ENCODE measurements at places on chromosomes 1 and 21. TPM values are rescaled to one million over a fixed set of nuclear protein-coding genes. Genes with fewer than 3 reads are reported as not detected.

The REN gene
- total RNA-seq: not detected

GRCh38 chr1:197465528-197466327 lies 197.7 kb downstream of the CRB1 start:
- no peak for DNase-seq

The MTARC2 gene
- total RNA-seq: not detected

The THEM5 gene
- total RNA-seq: not detected

DNA sequence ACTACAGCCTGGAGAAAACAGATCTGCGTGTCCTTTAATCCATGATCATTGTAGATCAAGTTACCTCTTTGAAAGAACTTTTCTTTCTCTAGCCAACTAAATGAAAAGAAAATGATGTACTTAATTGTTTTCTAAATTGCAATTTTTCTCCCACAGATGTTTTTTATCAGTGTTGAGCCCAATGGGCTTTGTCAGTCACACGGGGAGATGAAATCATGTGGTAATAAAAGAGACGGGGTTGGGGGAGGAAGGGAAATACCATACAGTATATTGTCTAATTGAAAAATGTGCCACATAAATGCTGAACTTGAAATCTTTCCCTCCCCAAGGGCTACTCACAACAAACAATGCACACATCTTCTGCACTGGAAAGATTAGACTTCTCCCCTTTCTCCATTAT lies 58.4 kb downstream of the NTMT2 start:
- DNase-seq: no peak

- DNase-seq: no peak
These were observed 22.2 kb downstream of the SLC2A1 start for GRCh38 chr1:42936309-42937078.

The PLEKHA6 gene
- total RNA-seq: 0.21 TPM

GRCh38 chr1:177927021-177927596 lies 42.7 kb downstream of the SEC16B start:
- DNase-seq: no peak

GRCh38 chr1:119219711-119220110 lies 79.3 kb upstream of the WARS2 start:
- no peak for DNase-seq

GRCh38 chr1:94038511-94038910 lies 82.4 kb downstream of the ABCA4 start:
- no peak for DNase-seq

GRCh38 chr1:26277261-26277661 lies 2.6 kb upstream of the SH3BGRL3 start:
- DNase-seq: no peak

GRCh38 chr1:209249280-209249670 lies 334.2 kb upstream of the CAMK1G start:
- no peak for DNase-seq

The DNAI4 gene
- 3.2 TPM for total RNA-seq

The SERTAD4 gene
- total RNA-seq: not detected

DNA sequence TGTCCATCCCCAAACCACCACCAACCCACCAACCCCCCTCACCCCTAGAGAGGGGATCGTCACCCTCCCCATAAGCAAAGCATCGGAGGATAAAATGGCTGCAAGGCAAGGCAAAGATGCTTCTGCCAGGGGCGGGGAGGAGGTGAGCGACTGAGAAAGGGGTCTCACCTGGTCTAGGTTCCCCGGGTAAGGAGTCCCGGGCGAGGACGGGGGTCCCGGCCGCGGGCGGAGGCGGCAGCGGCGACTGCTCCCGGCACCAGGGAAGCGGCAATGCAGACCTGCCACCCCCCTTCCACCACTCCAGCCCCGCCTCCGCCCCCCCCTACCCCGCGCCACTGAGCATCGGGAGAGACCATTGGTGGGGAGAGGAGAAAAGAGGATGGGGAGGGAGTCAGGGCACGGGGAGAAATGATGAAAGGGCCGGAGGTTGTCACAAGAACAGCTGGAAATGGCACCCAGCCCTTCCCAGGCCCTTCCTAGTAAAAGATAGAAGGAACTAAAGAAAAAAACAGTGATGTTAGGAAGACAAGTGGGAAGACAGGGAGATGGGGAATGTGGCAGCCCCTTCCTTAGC lies at the start of gene SV2A:
Gene SV2A (minus strand): TSS at position 274 of the 574 bp plus-strand sequence. CDS start 4,004 bp downstream, outside the sequence.
- no peak for DNase-seq

The CD1E gene
- not detected for total RNA-seq

DNA sequence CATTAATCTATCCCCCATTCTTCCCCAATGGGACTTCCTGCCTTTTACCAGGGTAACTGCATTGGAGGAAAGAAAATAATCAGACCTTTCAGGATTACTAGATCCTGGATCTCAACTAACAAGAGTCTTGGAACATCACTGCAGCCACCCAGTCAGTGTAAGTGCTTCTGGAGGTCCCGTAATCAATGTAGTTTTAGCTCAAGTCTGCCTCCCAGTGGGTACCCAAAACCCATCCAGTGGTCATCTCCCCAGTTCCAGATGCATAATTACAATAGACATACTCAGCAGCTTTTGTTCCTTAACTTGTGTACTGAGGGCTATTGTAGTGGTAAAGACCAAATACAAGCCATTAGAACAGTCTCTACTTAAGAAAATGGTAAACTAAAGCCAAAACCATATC lies 319.1 kb downstream of the GPATCH2 start:
- no peak for DNase-seq

The DCAF6 gene
- 20.9 TPM for total RNA-seq

- DNase-seq: no peak
These were observed 731 bp downstream of the TRIM11 start for GRCh38 chr1:228405979-228406228.

The ADCY10 gene
- not detected for total RNA-seq

GRCh38 chr1:32825181-32825580 lies 7.7 kb downstream of the S100PBP start:
- DNase-seq: no peak

DNA sequence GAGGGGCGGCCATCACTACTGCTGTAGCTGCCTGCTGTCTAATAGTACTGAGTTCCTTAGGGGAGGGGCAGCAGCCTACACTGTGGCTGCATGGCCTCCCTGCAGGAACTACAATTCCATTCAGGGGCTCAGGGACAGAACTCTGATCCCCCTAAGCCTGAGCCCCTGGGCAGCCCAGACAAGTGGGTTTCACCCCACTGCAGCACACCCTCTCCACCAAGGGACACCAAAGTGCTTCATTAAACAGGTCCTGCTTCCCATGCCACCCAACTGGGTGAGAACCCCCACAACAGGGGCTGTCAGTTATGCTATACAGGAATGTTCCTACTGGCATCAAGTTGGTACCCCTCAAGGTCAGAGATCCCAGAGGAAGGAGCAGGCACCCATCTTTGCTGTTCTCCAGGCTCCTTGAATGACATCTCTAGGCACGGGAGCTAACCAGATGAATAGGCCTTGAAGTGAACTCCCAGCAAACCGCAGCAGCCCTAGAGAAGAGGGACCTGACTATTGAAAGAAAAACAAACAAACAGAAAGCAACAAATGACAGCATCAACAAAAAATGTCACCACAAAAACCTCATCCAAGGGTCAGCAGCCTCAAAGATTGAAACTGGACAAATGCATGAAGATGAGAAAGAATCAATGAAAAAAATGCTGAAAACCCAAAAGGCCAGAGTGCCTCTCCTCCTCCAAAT lies 437.4 kb downstream of the NUF2 start:
- DNase-seq: no peak

- no peak for DNase-seq
These were observed 115.2 kb downstream of the ROR1 start for GRCh38 chr1:63888984-63889383.

GRCh38 chr1:213415691-213416380 lies 364.8 kb downstream of the RPS6KC1 start:
- no peak for DNase-seq

The NKAIN1 gene
- not detected for total RNA-seq

DNA sequence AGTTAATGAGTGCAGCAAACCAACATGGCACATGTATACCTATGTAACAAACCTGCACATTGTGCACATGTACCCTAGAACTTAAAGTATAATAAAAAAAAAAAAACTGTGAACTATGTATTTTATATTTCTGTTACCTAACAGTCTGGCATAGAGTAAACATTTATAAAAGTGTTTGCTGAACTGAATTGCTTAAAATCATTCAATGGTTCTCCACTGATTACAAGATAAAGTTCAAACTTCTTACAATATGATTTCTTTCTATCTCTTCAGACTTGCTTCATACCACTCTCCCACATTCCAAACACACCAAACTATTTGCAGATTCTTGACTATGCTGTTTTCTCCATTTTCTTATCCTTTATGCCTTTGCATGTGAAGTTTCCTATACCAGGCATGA lies 89.9 kb downstream of the UROD start:
- DNase-seq: no peak

GRCh38 chr21:26909972-26910371 lies 56.9 kb downstream of the ADAMTS5 start:
- no peak for DNase-seq

The PRMT6 gene
- 27.3 TPM for total RNA-seq

GRCh38 chr1:231768416-231768815 lies 141.8 kb downstream of the DISC1 start:
- no peak for DNase-seq

DNA sequence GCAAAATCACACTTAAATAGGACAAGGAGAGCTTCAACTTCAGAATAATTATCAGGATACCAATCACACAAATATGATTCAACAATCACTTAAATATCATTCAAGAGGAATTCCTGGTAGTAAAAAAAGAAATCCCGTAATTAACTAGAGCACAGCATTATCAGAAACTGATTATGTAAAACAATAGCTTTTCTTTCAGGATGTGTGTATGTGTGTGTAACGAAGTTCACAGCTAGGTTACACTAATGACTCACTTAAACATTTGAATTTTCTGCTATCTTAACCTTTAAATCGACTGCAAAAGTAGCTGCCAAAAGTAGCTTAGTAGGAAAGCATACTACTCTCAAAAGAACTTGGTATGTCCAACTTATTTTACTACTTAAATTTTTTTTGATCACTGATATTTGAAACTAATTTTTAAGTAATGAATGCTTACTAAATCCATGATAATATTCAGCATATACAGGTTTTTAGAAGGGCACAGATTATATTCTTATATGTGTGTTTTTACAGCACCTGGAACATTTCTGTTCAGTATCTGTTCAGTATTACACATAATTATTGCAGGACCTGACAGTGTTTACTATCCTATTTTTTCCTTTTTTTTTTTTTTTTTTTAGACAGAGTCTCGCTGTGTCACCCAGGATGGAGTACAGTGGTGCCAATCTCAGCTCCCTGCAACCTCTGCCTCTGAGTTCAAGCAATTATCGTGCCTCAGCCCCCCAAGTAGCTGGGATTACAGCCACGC lies 4.2 kb downstream of the RERE start:
- no peak for DNase-seq

DNA sequence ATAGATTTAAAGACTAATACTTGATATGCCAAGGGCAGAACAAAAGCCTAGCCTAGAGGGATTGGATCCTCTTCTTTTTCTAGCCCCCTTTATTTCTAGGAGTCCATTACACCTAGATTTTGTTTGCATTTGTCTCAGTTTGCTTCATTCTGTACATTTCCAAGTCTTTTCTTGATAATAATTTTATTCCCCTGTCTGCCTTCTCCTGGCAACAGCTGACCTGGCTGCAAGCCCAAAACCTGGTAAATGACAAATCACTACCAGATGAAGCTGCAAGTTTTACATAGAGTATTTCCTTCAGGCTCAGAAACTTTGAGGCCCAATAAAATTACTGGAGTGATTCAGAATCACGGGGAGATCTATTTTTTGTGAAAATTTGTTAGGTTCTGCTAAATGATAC lies 36.5 kb upstream of the LHX8 start:
- no peak for DNase-seq

DNA sequence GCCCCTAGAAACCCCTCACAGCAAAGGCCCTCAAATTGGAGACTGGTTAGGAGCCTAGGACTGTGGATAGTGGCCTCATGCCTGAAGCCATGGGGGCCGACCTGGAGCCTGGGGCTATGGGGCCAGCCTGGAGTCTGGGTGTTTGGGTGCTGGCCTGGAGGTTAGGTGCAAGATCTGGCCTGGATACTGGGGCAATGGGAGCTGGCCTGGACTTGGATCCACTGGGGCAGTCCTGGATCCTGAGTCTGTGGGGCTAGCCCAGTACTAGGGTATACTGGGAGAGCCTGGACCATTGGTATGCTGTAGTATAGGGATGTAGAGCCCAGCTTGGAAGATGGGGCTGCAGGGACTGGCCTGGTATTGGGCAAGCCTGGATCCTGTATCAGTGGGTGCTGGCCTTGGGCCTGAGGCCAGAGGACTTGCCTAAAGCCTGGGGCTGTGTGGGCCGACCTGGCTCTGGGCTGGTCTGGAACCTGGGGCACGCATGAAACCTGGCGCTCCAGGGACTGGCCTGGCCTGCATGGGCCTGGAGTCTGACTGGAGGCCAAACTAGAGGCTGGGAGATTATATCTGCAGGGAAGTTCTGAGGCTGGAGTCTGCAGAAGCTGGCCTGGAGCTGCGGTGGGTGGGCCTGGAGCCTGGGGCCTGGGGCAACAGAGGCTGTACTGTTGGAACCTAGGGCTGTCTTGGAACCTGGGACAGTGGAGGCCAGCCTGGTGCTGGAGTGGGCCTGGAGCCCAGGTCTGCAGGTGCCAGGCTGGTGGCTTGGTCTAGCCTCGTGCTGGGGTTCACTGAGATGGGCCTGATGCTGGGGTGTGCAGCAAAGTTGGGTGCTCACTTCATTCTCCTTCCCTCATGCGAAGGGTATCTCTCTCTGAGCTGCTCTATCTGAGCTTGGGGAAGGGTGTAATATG lies 12.6 kb upstream of the DENND1B start:
- no peak for DNase-seq

DNA sequence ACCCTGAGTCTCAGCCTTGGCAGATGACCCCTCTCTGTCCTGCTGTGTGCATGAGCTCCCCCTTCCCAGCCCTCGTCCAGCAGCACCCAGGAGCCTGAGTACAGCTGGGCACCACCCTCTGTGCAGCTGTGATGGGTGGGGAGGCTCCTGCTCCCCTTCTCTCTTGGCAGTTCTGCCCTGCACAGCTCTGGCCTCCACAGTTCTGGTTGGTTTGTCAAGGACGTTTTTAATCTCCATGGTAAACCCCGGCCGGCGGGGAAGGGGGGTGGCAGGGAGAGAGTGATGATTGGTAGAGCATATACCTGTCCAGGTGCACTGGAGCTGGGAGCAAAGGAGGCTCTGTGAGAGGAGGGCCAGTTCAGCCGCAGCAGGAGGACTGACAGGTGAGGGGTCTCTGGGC lies at the start of gene CLCNKA:
Gene CLCNKA (plus strand): TSS at position 356 of the 400 bp plus-strand sequence. CDS start 584 bp downstream, outside the sequence.
- no peak for DNase-seq

- DNase-seq: no peak
These were observed 18.9 kb upstream of the SSX2IP start for GRCh38 chr1:84709131-84709530.

DNA sequence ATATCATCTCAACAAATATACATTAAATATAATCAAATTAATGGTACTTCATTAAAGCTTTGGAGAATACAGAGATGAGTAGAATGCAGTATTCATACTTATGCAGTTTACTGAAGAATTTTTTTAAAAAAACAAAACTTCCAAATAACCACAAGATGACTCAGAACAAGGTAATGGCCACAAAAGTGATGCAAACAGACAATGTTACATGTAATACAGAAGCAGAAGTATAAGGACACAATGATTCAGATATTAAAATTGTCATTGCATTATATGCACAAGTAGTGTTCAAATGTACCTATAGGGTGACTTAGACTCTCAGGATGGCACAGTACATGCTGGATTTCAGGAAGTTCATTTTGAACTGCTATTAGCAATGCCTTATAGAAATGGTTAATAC lies 227.2 kb upstream of the ST6GALNAC5 start:
- DNase-seq: no peak

GRCh38 chr1:25031601-25031965 lies 101.5 kb upstream of the RUNX3 start:
- DNase-seq: peak; percentile 28

Measured in activated T-helper 1 cell treated with anti-CD3 and anti-CD28 coated beads, Interleukin-12 subunit alpha, Interleukin-12 subunit beta, Interleukin-2, Interleukin-4 antibody, amounts not matched to agents 30 ng/mL and 10 ng/mL and 1 ng/mL, durations not matched to agents 14 hours and 24 hours and 36 hours (primary cell).